ENCODE measurements at places on chromosomes 3 and 15.
A peak's percentile ranks its signal among the peaks of the same experiment; 100 is the strongest.

GRCh38 chr3:144662729-144663128, 691.1 kb downstream of the DIPK2A start:
- DNase-seq: no peak

DNA sequence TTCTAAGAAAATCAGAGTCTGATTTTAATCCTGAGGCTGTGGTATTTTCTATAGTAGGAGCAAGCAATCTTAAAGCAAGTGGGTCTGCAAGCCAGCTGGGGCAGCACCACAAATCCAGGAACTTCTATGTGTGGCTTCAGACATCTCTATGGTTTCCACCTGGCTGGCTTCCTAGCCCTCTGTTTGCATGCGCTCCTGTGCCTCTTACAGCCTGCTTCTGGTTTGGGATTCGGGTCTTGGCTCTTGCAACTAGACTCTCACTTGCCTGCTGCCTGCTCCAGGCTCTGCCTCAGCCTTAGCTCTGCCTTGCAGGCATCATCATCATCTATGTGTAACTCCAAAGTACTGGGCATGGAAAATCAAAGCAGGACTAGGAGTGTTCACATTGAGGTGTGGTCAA, 43.4 kb downstream of the MINDY4B start:
- no peak for DNase-seq

- no peak for DNase-seq
Observed at GRCh38 chr3:125261031-125261430, 48.5 kb upstream of the SLC12A8 start.

- DNase-seq: no peak
Observed at GRCh38 chr15:60315878-60316277, 81.9 kb downstream of the ANXA2 start.

DNA sequence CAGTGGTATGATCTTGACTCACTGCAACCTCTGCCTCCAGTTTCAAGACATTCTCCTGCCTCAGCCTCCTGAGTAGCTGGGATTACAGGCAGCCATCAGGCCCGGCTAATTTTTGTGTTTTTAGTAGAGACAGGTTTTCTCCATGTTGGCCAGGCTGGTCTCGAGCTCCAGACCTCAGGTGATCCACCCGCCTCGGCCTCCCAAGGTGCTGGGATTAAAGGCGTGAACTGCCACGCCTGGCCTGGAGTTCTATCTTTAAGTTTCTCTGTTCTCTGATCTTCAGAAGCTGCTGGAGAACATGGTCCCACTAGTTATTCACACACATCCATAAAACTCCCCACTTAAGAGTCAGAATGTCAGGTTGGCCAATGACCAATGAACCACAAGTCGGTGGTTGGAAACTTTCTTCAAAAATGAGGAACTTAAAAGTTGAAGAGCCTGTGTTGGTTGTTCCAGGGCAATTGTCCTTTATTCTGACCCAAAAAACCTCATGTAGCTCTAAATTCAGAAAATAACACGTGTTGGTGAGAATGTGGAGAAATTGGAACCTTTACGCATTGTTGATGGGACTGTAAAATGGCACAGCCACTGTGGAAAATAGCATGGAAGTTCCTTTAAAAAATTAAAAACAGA, 55.9 kb upstream of the PIK3CB start:
- DNase-seq: no peak

- no peak for DNase-seq
Observed at GRCh38 chr3:175585898-175586297, 726.8 kb downstream of the NAALADL2 start.

GRCh38 chr15:36960179-36960946, 140.0 kb downstream of the MEIS2 start:
- no peak for DNase-seq

GRCh38 chr3:11476735-11477144, 167.0 kb downstream of the VGLL4 start:
- DNase-seq: no peak

GRCh38 chr3:133573054-133573628, 345 bp upstream of the CDV3 start:
- DNase-seq: peak; percentile 100

Data from muscle of back (tissue), 13 donors.